ENCODE measurements at places on chromosomes 5 and 9.

- no peaks in the 10 kb centered on the region for H3K27me3 ChIP-seq
- H3K4me1 ChIP-seq, result peaks cover 55% of the 10 kb centered on the region
- no peaks in the 10 kb centered on the region for H3K36me3 ChIP-seq
- DNase-seq, result no peak
- H3K4me3 ChIP-seq, result no peak overlapping the region
These were observed 8.8 kb downstream of the VDAC1 start for GRCh38 chr5:133995883-133996563.

- no peaks in the 10 kb centered on the region for H3K4me1 ChIP-seq
- no peak overlapping the region for H3K4me3 ChIP-seq
- no peaks in the 10 kb centered on the region for H3K27me3 ChIP-seq
- no peaks in the 10 kb centered on the region for H3K36me3 ChIP-seq
These were observed 38.7 kb downstream of the CDC42SE2 start for GRCh38 chr5:131302506-131302905.

- H3K4me1 ChIP-seq, result no peaks in the 10 kb centered on the region
- H3K4me3 ChIP-seq, result no peak overlapping the region
- DNase-seq, result no peak
- H3K36me3 ChIP-seq, result no peaks in the 10 kb centered on the region
These were observed 231.0 kb downstream of the CDK5RAP2 start for GRCh38 chr9:120348951-120349429.

- H3K27ac ChIP-seq, result peak overlapping the region; percentile 86
- H3K4me1 ChIP-seq, result peaks cover 43% of the 10 kb centered on the region
- H3K27me3 ChIP-seq, result no peaks in the 10 kb centered on the region
- H3K4me3 ChIP-seq, result peak overlapping the region; percentile 92
- no peak for DNase-seq
These were observed 150 bp downstream of the SNX30 start for GRCh38 chr9:112750764-112751055.

- no peaks in the 10 kb centered on the region for H3K27me3 ChIP-seq
- no peaks in the 10 kb centered on the region for H3K36me3 ChIP-seq
- DNase-seq, result no peak
- no peaks in the 10 kb centered on the region for H3K4me1 ChIP-seq
These were observed 368.4 kb downstream of the TLE1 start for GRCh38 chr9:81320909-81321482.

DNA sequence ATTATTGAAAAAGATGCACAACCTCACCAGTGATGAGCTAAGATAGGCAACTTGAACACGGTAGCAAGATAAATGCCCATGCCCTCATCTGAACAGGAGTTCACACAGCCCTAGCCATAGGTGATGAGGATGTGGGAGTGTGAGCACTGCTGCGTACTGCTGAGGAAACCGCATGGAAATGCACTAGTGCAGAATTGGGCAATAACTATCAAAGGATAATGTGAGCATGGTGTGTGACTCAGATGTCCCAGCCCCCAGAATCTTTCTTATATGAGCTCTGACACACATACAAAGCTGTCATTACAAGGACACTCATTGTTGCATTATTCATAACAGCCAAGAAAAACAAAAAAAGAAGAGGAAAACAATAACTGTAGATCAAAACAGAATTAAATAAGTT is 521.2 kb downstream of the IRX1 start:
- no peaks in the 10 kb centered on the region for H3K4me1 ChIP-seq
- no peak overlapping the region for H3K27ac ChIP-seq
- H3K27me3 ChIP-seq, result no peaks in the 10 kb centered on the region
- H3K4me3 ChIP-seq, result no peak overlapping the region
- DNase-seq, result no peak

DNA sequence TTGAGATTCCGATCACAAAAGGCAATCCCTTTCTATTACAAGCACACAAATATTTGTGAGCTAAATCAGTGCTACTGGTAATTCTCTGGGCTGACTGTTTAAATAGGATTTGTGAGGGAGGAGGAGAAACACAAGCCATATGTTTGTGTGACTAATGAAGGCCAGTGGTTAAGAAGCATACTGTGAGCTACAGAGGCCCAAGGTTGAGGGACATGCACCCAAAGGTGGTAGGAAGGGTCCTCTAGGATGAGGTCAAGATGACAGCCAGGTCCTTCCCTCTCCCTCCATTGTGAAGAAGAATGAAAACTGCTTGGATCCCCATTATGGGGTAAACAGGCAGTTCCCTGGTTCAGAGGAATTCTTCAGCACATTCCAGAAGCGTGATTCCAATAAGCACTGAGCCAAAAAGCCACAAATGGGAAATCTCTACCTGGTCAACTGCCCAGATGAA is 83.9 kb downstream of the SPOCK1 start:
- no peaks in the 10 kb centered on the region for H3K4me1 ChIP-seq
- H3K4me3 ChIP-seq, result no peak overlapping the region
- no peak for DNase-seq
- no peaks in the 10 kb centered on the region for H3K27me3 ChIP-seq
- H3K36me3 ChIP-seq, result no peaks in the 10 kb centered on the region

DNA sequence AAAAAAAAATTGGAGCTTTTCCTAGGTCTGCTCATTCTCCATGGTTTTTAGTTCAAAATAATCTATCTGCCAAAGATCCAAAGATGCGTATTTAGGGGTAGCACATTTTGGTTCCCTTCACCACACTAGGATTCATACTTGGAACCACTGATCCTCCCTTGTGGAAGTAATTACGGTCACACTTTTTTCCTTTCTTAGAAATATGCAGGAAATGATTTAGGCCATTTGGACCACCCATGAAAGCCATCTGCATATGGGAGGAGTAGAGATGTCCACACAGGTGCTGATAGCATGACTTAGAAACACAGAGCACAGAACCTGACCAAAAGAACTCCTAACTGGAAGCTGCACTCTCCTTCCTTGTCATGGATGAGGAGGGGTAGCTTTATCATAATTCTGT is 105.9 kb upstream of the RAI14 start:
- H3K36me3 ChIP-seq, result no peaks in the 10 kb centered on the region
- no peak for DNase-seq
- H3K27ac ChIP-seq, result no peak overlapping the region
- H3K27me3 ChIP-seq, result no peaks in the 10 kb centered on the region
- H3K4me1 ChIP-seq, result no peaks in the 10 kb centered on the region

Data from esophagus squamous epithelium (tissue), 5 donors.